ENCODE measurements at places on chromosomes 1 and 21. TPM values are rescaled to one million over a fixed set of nuclear protein-coding genes. Genes with fewer than 3 reads are reported as not detected.

DNA sequence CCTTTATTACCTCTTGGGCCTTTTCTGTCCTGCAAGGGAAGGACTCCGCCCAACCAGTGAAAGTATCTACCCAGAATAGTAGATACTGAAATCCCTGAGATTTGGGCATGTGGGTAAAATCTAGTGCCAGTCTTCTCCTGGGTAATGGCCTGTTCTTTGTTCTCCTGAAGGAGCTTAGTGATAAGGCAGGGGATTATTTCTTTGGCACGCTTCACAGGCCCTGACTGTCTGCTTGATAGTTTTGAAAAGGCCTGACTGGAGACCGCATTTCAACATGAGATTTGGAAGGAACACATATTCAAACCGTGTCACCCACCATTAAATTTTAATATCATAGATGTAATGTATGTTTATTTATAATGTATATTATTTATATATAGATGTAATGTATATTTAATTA is 48.9 kb downstream of the RASAL2 start:
- DNase-seq, result no peak

- no peak for DNase-seq
Observed at GRCh38 chr1:14593302-14593701, 5.2 kb upstream of the KAZN start.

DNA sequence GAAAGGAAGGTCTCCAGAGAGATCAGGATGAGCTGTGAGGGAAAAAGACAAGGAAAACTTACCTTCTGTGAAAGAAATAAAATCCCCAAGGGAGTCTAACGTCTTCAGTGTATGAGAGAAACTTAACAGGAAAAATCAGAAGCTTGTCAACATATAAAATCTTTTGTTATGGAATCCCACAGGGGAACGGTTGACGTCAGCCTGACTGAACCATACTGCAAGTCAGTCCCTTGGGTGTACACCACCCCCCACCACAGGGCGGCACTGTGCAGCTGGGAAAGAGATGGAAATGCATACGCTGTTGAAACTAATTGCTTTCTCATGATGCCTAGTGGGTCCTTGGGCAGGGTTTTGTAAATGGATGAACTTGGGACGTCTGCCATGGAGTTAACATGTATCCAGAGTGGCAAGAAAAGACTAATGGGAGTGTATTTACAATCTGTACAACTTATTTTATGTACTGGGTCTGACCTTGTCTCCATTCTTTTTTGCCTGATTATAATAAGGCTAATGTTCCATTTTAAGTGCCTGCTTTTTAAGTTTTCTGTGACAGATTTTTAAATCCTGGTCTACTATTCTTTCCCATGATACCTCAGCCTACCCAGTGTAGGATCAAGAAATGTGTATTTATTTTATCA is 22.7 kb downstream of the UTP25 start:
- DNase-seq, result peak; percentile 91

- no peak for DNase-seq
Observed at GRCh38 chr1:114075546-114076242, 78.0 kb downstream of the SYT6 start.

GRCh38 chr21:45456584-45457160 is 51.7 kb downstream of the COL18A1 start:
- no peak for DNase-seq

DNA sequence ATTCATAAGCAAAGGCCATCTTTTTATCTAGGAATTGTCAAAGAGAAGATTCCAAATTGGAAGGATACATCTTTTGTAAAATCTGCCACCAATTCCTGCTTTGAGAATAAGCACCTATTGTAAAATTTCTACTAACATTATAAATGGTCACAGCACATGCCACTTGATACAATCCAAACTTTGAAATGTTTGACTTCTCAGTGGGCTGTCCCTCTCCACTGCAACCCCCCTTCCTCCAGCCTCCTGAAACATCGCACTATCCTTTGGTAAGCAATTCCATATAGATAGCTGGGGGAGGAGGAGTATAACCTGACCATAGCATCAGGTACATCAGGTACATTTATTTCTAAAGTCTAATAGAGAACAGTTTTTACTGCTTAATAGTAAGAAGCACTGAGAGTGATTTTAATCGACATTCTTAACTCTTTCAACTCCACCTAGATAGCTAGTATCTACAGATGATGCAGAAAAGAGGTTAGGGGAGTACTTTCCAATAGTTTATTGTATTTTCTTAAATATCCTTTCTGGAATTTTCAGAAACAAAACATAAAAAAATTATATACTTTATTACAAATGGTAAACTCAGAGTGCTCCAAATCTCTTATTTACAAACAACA is 2.9 kb downstream of the JUN start:
- DNase-seq, result peak; percentile 46

- no peak for DNase-seq
Observed at GRCh38 chr1:170068923-170069322, 5.6 kb downstream of the KIFAP3 start.

- no peak for DNase-seq
Observed at GRCh38 chr1:235855811-235856429, 10.8 kb downstream of the LYST start.

DNA sequence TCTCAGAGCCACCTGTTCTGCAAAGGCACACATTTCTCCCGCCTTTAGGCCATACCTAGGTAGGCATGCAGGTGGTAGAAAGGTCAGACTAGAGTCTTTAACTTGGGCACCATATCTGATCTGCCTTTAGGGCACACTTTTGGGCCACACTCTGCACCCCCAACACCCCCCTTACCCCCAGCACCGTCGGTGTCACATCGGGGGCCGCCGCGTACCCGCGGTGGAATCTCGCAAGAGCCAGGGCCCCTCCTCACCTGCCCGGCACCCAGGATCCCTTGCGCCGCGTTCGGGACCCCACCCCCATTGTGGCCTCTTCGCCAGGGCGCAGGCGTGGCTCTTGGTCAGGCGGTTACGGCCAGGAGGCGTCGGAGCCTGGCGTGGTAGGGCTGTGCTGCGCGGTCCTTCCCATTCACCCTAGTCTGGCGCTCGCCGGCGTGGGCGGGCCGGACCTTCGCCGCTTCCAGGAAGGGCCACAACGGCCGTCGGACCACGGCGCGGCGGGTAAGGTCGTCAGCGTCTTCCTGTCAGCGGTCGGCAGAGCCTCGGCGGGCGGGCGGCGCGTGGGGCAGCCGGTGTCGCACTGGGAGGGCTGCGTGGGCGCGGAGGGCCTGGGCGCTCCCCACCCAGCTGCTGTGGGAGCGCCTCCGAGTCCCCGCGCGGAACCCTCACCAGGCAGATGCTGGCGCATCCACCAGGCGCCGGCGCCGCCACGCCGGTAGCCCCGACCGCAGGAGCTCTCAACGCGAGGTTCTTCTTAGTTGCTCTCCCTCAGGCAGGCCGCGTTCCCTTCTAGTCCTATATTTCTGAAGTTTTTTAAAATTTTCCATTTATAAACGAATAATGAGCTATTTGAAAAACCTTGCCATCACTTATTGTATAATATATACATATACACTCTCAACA is at the start of gene DNAH14:
DNAH14 (plus strand) TSS at position 341 of the 903 bp plus-strand sequence. CDS start 23,028 bp downstream, outside the sequence.
- DNase-seq, result peak; percentile 78

The ZMYND12 gene
- 0.47 TPM for total RNA-seq

The MYBPH gene
- total RNA-seq, result not detected

The KRTAP10-10 gene
- total RNA-seq, result not detected

The NR5A2 gene
- 7.9 TPM for total RNA-seq

The YBX1 gene
- total RNA-seq, result 555 TPM
